ENCODE measurements at places on chromosomes 6 and 20.

DNA sequence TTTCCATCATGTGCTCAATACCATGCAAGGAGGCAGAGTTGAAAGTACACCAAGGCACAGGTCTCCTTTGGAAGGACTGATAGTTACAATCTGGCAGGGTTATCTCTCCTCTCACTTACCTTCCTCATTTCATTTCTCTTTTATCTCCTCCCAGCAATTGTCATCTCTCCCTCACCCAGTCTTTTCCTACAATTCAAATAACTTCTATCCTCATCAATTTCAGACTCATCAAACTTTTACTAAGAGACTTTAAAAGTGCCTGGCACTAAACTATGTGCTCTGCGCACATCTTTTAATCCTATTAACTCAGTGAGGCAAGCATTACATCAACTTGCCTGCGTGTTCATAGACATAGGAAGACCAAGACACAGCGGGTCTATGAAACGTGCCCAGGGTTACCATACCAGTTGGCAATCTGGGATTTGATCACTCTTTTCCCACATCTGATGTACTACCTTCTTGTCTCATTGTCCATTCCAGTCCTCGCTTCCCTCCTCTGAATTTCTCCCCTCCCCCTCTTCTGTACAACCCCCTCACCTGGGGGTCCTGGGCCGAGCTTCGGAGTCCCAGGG, 1.2 kb downstream of the VARS1 start:
- DNase-seq: no peak

DNA sequence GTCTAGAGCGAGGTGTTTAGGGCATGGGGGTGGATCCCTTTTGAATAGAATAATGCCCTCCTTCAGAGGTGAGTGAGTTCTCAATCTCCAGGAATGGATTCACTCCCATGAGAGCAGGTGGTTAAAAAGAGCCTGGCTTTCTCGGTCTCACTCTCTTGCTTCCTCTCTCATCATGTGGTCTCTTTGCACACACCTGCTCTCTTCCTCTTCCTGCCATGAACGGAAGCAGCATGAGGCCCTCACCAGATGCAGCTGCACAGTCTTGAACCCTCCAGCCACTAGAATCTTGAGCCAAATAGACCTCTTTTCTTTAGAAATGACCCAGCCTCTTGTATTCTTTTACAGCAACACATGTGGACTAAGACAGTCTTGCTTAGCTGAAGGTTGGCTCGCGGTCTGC, 119.3 kb downstream of the BMP7 start:
- no peak for DNase-seq

DNA sequence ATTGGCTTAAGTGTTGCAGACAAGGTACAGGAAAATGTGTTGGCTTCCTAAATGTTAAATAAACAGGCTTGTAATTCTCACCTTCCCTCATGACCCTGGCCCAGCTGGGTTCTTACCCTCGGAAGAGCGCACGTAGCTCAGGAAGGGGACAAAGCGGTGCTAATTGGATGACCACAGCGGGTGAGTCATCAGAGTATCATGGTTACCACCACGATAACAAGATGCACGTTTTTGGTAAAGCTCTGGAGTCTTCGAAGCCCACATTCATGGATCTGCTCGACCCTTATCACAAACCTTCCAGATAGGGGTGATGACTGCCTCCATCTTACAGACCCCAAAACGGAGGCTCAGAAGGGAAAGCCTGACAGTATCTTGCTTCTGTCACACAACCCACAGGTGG, 32.8 kb downstream of the APCDD1L start:
- DNase-seq: no peak

DNA sequence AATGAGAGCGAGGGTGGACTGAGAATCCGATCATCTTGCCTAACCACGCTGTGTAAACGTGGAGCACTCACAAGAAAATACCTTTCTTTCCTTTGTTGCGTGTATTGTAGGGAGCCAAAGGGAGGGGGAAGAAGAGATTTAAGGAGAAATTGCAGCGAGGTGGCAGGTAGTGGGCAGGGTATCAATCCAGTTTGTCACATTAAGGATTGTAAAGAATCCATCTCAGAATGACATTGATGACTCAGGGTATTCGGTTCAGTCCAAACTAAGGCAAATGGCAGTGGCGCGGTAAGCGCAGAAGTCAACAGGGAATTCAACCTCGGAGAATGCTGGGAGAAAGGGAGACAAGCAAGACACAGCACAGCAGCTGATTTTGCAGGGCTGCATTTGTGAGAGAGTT, 146.2 kb downstream of the ID4 start:
- DNase-seq: no peak

GRCh38 chr6:109927052-109927451, 51.1 kb upstream of the GPR6 start:
- no peak for DNase-seq

DNA sequence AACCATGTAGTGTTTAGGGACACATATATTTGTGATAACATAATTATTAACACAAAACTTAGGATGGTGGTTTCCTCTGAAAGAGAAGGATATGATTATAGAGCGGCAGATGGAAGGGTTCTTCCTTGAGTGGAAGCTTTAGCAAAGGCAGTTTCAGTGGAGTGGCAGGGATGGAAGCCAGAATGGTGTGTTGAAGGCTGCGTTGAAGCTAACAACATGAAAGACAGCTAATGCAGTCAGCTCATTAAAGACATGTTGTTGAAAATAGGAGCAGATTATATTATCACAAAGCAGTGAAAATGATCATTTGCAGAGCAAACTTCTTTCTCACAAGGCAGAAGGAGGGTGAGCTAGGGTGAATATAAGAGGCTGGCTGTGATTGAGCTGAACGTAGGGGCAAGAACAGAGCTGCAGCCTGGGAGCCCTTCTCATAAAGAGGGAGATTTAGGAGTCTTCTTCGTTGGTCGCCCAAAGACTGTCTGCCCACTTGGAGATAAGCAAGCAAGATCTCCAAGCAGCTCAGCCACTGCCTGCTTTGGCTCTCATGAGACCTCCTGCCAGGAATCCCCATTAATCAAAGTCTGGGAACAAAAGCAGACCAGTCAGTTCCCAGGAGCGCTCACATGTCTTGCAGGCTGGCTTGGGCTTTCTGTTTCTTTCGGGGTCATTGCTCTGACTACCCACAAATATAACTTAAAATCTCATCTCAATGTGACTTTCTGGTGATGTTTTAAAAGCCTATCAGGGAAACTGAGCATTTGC, 2.6 kb upstream of the ANKRD6 start:
- no peak for DNase-seq

GRCh38 chr6:81625216-81625615, 127.3 kb downstream of the TENT5A start:
- no peak for DNase-seq

GRCh38 chr6:33668914-33669313, 42.6 kb downstream of the UQCC2 start:
- no peak for DNase-seq

DNA sequence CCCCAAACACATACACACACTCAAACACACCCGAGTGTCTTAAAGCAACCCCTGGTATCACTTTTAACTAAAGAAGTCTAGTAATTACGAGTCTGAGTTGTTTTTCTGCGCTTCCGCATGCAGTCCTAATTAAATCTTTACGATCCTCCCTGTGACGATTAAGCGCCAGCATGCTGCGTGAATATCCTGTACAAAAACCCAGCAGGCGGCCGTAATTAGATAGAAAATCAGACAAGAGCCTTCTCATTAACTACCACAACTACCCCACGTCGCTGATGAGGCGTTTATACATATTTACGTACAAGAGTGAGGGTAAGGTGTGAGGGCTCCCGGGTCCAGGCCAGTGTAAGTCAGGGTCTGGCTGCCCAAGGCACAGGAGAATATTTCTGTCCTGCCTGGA, 8.1 kb downstream of the TFAP2B start:
- DNase-seq: no peak

- DNase-seq: no peak
Measured at GRCh38 chr20:34744847-34745246, 40.7 kb downstream of the TP53INP2 start.

- no peak for DNase-seq
Measured at GRCh38 chr6:44508646-44509045, 121.1 kb downstream of the CDC5L start.

GRCh38 chr20:46400828-46401477, 5.5 kb downstream of the ELMO2 start:
- no peak for DNase-seq

- no peak for DNase-seq
Measured at GRCh38 chr6:135637701-135638100, 140.2 kb upstream of the AHI1 start.

DNA sequence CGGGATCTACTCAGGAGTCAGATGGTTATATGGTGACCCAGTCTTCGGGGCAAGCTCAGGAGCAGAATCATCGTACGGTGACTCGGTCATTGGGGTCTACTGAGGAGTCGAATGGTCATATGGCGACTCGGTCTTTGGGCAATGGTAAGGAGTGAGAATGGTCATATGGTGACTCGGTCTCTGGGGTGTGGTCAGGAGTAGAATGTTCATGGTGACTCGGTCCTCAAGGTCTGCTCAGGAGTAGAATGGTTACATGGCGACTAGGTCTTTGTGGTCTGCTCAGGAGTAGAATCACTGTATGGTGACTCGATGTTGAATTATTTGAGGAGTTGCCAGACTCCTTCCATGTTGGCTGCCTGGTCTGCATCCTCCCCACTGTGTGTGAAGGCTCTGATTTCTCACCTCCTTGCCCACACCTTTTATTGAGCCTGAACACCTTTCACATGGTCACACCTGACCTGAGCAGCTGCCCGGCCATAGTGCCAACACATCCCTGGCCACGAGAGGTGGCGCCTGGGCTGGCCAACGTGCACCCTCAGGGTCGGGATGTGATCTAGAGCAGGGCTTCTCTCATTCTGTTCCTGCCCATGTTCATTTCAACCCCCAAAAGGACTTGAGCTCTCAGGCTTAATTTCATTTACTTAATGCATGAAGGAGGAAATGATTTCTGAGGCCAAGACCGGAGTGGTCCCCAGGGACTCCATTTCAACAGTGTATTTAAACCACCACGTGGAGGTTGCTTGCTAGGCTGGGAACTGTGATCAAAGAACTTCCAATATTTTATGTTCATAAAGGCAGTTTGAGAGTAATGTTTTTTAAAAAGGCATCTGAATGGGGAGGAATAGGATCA, 119.5 kb downstream of the PHACTR3 start:
- no peak for DNase-seq

- DNase-seq: no peak
Measured at GRCh38 chr20:57440678-57441509, 49.7 kb downstream of the RBM38 start.

DNA sequence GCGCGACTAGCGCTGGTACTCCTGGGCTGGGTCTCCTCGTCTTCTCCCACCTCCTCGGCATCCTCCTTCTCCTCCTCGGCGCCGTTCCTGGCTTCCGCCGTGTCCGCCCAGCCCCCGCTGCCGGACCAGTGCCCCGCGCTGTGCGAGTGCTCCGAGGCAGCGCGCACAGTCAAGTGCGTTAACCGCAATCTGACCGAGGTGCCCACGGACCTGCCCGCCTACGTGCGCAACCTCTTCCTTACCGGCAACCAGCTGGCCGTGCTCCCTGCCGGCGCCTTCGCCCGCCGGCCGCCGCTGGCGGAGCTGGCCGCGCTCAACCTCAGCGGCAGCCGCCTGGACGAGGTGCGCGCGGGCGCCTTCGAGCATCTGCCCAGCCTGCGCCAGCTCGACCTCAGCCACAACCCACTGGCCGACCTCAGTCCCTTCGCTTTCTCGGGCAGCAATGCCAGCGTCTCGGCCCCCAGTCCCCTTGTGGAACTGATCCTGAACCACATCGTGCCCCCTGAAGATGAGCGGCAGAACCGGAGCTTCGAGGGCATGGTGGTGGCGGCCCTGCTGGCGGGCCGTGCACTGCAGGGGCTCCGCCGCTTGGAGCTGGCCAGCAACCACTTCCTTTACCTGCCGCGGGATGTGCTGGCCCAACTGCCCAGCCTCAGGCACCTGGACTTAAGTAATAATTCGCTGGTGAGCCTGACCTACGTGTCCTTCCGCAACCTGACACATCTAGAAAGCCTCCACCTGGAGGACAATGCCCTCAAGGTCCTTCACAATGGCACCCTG, 1.6 kb downstream of the TPBG start:
- peak; percentile 75 for DNase-seq

DNA sequence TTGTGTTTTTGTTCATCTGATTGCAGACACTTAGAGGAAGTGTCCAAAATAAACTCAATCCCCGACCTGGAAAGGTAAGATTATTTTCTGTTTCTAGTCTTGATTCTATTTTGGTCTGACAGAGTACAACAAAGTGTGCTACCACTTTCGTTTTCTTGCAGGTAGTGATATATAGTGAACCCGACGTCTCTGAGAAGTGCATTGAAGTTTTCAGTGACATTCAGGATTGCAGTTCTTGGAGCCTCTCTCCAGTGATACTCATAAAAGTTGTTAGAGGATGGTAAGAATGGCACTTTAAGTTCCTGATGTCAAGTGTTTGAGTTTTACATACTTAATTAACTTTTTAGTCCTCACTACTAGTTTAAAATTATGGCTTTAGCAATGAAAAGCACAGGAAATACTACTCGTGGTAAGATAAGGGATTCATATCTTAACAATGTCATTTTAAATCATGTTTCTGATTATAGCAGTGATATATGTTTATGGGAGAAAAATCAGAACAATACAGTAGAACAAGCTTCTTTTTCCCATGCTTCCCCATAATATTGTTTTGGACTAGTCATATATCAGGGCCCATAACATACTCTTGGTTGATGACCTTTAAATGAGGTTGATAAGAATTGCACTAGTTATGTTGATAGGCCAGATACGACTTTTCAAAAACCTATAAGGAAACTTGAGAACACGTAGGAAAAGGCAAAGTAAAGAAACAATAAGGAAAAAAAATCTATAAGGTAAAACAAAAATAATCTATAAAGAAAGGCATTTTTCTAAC, 104.0 kb downstream of the RTN4IP1 start:
- no peak for DNase-seq

DNA sequence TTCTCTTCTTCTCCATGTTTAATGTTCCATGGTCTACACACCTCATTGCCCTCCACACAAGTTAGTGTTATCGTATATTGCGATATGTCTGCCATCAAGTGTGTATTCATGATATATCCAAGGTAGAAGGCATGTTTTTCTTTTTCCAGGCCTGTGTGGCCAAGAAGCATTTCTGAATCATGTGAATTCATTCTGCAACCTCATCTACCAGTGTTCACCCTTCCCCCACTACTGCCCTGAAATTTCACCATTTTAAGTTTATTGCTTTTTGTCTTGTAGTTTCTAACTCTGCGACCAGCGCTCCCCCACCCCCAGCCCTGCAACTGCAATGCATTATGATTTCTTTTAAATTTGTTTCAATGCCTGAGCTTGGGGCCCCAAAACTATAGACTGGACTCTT, 618.0 kb upstream of the FLRT3 start:
- DNase-seq: no peak

DNA sequence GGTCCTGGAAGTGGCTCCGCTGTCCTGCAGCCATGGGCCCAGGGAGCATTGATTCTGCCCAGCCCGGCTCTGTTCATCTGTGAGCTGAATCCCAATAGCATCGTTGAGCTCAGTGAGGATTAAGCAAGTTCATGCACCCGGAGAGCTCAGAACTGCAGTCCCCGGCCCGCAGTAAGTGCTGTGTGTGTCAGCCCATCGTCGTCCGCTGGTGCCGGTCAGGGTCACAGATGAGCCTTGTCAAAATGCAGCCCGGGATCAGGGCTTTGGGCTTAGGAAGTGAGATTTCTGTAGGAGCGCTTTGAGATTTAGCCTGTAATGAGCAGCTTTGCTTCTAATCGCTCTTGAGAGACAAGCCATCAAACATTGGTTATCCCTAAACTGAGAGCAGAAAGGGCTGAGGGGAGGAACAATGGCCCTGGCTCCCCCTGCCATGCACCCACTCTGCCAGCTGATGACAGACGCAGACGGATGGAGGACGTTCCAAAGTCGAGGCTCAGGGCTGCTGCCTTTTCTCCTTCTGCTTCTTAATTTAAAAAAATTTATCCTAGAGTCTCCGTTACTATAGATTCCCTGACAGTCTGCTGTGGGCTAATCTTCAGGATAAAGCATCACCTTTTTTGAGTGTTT, 25.6 kb upstream of the SULF2 start:
- no peak for DNase-seq

GRCh38 chr20:52817511-52817910, 154.6 kb upstream of the TSHZ2 start:
- DNase-seq: no peak

All from H1 (cell line).